Fibroblast of skin of left biceps (primary cell): ENCODE measurements at places on chromosomes 16 and 17.

DNA sequence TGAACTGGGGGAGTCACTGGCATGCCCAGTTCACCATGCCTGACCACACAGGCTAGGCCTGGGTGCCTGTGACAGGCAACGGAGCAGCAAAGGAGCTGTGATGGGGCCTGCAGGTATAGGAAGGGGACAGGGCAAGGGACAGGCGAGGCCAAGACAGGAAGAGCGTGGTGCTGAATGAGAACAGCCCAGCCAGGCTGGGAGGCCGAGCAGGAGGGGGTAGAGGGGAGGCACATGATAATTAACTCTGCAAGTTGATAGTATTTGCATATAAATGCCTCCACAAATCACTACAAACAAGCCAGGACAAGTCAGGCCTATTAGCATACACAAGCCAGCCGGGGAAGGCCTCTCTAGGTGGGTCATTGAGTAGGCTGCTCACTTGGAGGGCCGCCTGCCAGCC lies 7.8 kb downstream of the ZFHX3 start:
- no peak for DNase-seq

DNA sequence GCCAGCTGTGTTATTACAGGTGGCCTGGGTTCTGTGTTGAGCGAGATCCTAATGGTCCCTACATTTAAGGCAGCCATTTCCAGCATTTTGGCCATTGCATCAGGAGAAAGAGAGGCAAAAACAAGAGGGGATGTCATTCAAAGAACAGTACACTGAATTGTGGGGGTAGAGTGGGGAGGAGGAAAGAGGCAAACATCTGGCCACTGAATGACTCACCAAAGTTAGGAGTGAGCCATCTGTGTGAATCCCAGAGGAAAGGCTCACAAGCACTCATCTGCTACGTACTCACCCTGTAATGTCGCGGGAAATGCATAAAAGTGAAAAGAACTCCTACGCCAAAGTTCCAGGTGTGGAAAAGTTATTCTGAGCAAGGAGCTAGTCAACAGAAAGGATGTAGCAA lies 16.7 kb downstream of the KRABD2 start:
- peak; percentile 55 for DNase-seq

GRCh38 chr17:81517339-81518112 lies 4.9 kb upstream of the ACTG1 start:
- no peak for DNase-seq

DNA sequence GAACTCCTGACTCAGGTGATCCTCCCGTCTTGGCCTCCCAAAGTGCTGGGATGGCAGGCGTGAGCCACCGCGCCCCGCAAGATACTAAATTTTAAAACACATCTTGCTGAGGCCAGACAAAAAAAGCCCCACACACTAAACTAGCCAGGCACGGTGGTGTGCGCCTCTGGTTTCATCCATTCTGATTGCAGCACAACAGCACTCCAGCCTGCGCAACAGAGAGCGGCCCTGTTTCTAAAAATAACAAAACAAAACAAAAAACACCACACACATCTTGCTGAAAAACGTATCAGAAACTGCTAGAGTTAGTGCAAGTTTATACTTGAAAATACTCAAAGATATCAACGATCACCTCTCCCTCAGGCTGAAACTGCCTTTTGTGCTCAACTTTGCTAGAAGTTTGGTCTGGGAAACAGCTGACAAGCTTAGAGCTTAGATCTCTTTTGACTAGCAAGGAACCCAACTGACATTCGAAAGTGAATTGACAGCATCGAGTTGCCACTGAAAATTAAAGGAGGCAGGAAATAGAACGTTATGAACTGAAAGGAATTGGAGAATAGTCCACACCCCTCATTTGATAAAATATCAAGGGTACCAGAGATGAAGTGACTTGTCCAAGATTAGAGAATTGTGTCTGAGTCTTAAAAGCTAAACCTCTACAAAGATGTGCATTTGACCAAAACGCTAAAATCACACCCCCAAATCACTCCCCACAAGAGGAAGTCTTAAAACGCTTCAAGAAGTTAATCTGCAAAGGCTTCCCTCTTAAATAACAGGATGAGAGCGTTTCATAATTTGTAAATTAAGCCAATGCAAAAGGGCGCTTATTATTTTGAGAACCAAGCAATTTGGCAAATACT lies 908 bp downstream of the COG4 start:
- no peak for DNase-seq

GRCh38 chr17:7222972-7223292 lies 3.2 kb downstream of the ACADVL start:
- DNase-seq, result no peak

GRCh38 chr16:78102122-78102660 lies 2.7 kb downstream of the WWOX start:
- no peak for DNase-seq

DNA sequence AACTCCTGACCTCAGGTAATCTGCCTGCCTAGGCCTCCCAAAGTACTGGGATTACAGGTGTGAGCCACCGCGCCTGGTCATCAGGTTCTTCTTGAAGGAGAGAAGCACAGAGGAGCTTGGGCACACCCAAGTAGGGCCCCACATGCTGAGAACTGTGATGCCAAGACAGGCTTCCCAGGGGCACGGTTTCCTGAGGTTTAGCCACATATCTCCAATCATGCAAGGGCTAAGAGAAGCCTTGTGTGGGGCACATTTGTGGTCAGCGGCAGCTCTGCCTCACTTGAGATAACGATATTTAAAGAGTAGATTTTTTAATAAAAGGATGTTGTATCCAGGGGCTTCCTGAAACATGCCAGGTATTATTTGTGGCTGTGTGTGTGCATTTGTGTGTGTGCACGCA lies 46.9 kb downstream of the CUEDC1 start:
- no peak for DNase-seq

DNA sequence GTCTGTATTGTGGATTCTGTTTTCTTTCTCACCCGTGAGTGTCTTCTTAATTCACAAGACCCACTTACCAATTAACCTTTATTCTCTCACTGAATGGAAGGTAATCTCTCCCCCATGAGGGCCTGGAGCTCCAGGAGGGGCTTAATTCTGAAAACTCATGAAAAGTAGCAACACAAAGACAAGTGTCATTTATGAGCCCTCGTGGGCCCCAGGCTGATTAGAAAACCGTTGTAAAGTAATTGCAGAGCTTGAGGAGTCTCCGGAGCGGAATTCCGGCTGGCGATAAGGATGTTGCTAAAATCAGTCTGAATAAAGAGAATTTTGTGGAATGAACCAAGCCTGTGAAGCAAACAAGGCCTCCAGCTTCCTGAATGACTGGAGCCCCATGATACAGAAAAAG lies 301.5 kb downstream of the HAPSTR1 start:
- DNase-seq, result no peak

DNA sequence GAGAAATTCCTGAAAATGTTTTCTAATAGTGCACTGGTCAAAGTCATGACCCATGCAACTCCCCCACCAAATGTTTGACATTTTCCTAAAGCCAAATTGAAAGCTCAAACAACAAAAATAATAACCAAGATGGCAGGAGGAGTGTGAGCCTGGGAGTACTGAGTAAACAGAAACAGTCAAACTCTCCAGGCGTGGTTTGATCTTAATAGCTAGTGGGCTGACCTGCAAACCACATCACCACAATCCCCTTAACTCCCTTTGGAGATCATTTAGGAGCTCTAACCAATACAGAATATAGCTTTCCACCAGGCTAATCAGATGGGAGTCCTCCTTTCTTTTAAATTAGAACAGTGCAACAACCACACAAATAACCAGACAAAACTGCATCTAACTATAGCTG lies 19.2 kb upstream of the MEIOC start:
- DNase-seq, result no peak

- no peak for DNase-seq
Observed at GRCh38 chr16:70254180-70254964, 2.6 kb upstream of the EXOSC6 start.
